Activated CD4-positive, alpha-beta T cell treated with anti-CD3 and anti-CD28 coated beads, Interleukin-2, Interleukin-6, amounts not matched to agents 100 ng/mL and 50 ng/mL, durations not matched to agents 16 hours and 8 hours (primary cell): ENCODE measurements at places on chromosomes 5 and 9.

GRCh38 chr5:73673161-73673591 is 47.2 kb downstream of the ARHGEF28 start:
- no peak for DNase-seq

GRCh38 chr5:60248901-60249300 is 355.4 kb upstream of the PDE4D start:
- no peak for DNase-seq

GRCh38 chr5:104071887-104072286 is 509.3 kb upstream of the NUDT12 start:
- DNase-seq = no peak

- DNase-seq = no peak
Observed at GRCh38 chr5:136656811-136657210, 291.5 kb upstream of the TRPC7 start.

DNA sequence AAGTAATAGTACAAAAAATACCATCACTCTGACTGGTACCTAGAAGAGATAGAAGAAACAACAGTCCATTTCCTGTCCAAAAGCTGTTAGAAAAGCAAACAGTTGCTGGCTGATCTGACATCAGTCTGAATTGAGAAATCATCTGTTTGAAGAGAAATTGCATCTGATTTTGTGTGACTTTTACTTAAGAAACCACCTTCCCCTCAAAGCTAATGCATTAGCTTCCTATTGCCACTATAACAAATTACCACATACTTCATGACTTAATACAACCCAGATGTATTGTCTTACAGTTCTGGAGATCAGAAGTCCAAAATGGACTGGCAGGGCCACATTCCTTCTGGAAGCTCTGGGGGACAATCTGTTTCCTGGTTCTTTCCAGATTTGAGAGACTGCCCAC is 385.9 kb upstream of the TLE4 start:
- no peak for DNase-seq

DNA sequence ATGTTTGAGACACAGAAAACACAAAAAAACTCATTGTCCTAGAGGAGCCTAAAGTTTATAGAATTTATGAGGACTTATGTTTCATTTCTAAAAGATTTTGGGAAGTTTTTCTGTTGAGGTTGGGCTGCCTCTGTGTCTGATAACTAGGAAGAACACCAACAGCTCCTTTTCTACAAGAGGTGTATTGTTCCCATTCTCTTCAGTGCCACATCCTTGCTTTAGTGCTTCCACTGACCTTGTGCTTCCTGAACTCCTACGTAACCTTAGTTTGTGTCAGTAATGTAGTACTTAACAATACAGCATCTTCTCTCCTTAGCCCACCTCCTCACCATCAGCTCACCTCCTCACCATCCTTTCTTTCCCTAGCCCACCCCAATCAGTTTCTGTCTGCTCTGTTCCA is 117.3 kb upstream of the TNC start:
- no peak for DNase-seq

GRCh38 chr5:87399720-87400119 is 13.0 kb downstream of the CCNH start:
- DNase-seq = no peak

- no peak for DNase-seq
Observed at GRCh38 chr9:97440160-97440559, 28.3 kb downstream of the TDRD7 start.

- DNase-seq = no peak
Observed at GRCh38 chr9:113370806-113371325, 5.9 kb downstream of the HDHD3 start.

GRCh38 chr9:88006511-88007290 is 32.4 kb upstream of the CDK20 start:
- DNase-seq = no peak

DNA sequence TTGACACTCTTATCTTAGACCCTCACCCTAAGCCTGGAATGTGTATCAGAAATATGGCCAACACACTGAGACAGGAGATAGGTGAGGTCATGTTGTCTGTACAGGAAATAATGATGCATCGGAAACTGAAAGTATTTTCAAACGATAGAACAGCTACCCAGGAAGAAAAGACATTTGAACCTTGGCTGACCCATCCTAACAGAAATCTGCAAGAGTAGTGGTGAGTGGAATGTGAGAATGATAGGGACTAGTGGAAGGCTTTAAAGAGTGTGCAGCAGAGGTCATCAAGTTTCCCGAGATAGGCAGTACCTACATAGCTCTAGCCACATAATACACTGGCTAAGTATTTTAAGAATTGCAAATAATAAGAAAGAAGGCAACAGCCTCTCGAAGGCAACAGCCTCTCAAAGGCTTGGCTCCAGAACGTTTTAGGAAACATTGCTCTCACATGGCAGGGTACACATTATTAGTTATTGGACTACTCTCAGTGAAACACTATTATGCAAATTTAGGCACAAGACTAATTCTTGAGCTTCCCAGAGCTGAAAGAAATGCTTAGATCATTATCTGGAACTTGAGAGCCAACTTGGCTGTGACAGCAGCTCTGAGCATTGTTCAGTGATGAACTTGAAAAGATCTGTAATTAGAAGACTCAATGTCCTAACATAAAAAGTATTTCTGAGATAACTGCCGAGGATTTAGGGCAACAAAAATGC is 133.1 kb upstream of the FBXL7 start:
- no peak for DNase-seq

DNA sequence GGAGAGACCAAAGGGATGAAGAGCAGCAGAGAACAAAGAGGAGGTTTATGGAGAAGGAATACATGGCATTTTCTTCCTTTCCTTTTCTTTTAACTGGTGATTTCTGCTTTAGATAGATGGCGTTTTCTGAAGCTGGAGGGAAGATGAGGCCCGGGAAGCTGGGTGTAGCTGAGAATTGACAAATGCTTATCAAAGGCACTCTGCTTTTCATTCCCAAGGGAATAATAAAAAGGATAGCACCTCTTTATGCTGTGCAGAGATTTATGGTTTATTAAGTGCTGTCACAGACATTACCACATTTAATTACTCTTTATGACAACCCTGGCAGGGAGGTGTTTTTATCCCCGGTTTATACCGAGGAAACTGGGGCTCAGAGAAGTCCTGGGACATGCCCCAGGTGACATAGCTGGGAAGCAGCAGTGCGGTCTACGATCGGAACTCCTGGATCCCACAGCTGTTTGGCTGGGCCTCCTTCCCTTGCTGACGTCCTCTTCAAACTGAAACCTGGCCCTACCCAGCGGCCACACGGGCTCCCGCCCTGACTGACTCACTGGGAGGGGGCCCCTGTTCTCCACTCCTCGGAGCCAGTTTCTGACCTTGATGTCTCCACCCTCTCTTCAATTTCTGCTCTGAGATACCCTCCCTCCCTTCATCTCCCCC is 8.2 kb upstream of the EPB41L4B start:
- DNase-seq = no peak

DNA sequence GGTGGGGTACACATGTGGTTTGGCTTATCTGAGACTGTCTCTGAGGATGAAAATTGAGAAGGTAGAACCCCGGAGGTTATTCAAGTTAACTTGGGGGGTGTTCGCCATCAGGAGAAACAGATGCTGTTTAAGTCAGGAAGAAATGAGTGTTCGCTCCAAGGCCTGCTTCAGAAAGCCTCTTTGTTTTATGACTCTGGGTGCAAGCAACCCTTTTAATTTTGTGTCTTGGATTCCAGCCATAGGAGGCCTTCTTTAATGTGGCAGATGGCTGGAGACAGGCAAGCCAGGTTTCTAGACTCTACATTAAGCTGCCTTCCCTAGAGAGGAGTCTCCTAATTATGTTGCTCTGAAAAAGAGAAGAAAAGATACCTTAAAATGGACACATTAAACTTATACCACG is 4.2 kb upstream of the SMAD5 start:
- DNase-seq = no peak

GRCh38 chr5:95100551-95100950 is 184.3 kb downstream of the MCTP1 start:
- no peak for DNase-seq

DNA sequence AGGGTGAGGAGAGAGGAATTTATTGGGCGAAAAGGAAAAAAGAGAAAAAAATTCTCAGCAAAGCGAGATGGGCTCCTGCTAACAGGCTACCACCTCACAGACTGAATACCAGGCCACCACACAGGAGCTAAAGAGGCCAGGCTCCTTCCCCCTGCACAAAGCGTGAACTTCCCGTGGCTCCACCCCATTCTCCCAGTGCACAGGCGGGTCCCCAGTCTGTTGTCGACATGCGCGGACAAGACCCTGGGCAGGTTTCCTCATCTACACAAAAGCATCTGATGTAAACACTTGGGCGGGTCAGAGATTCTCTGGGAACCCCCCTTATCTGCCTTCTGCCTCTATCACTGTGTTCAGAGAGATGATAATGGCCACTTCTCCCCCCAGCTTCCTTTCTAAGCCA is 34.2 kb downstream of the IL31RA start:
- no peak for DNase-seq

DNA sequence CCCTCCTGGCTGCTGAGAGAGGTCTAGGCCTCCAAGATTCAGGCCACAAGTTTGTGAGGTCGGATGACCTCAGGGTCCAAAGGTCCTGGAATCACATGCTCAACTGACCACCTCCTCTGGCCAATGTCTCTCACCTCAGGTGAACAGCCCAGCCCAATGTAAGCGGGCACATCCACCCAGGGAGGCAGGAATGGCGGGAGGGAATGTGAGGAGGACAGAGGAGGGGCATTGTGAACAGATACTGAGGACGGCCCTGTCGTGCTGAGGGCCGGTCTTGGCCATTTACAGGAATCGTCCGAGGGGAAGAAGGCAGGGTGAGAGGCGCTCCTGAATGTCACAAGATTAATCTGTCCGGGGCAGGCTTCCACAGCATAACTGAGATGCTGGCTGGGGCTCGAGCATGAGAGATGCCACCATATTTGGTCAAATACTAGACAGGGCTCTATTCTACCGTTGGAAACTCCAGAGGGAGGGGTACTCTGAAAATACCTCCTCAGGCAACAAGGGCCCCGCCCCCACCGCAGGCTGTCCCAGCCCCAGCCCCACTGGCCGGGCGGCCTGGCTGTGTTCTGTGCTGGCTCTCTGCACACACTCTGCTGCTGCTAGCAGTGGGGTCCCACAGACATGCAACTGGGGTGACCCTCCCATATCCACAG is 1.5 kb upstream of the IL17B start:
- no peak for DNase-seq

- no peak for DNase-seq
Observed at GRCh38 chr9:73344060-73344459, 192.4 kb downstream of the ANXA1 start.

- DNase-seq = no peak
Observed at GRCh38 chr9:89749500-89750116, 144.8 kb downstream of the GADD45G start.

- DNase-seq = no peak
Observed at GRCh38 chr9:3080951-3081350, 237.1 kb upstream of the PUM3 start.

DNA sequence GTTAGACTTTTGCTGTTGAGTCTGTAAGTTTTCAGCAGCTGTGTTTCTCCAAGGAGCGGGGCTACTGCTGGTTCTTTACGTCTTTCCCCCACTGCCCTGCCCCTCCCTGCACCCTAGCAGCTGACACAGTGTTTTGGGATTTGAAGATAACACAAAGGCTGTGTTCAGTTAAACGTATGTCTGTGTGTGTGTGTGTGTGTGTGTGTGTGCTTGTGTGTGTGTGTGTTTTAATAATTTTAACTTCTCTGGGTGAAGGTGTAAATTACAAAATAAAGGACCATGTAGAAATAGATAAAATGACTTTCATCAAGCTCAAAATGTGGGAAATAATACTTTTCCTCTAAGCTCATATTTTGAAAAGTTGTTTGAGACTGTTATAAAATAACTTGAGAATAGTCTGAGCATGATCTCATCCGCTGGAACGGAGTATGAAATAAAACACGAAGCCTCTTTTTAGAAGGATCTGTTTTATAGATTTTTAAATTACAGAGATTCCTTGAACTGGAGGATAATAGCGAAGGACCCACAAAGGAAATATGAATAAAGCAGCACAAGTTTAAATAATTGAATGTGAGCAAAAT is 10.9 kb downstream of the ABL1 start:
- no peak for DNase-seq

DNA sequence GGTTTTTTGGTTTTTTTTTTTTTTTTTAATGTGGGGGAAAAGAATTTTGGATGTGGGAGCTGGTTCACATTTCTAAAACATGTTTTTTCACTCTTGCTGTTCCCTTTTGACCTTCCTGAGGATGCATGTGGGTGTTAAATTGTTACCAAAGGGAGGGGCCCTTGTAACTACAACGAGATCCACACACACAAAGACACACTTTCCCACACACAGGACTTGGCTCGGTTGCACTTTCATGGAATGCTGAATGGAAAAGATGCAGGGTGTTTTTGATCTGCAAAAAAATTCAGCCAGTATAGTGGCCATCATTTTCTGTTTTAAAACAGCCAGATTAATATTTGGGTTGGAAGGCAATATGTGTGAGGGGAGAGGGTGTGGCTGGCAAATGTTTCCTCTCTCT is 576.9 kb downstream of the EBF1 start:
- no peak for DNase-seq
